ENCODE measurements at places on chromosomes 3 and 15. TPM values are rescaled to one million over a fixed set of nuclear protein-coding genes. Genes with fewer than 3 reads are reported as not detected.

GRCh38 chr15:67370206-67370954 lies 115.8 kb downstream of the IQCH start:
- DNase-seq = no peak

- DNase-seq = no peak
Observed at GRCh38 chr3:72628065-72628464, 220.2 kb downstream of the SHQ1 start.

- DNase-seq = no peak
Observed at GRCh38 chr3:48528048-48528447, 24.1 kb upstream of the SHISA5 start.

DNA sequence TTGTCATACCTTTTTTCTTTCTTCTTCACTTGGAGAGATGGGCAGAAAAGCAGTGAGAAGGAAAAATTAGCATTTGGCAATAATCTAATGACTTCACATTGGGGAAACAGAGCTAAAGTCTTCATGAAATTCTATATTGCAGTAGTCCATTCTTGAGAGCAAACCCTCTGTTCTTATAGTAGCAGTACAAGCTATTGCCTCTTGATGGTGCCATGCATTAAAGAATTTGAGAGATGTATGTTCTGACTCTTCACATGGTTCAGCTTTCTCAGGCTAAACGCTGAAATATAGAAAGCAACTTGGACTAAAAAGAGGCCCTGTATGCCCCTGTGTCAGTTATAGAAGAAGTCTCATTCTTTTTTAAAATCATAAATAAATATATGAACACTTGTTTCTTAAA lies 36.0 kb downstream of the PHLDB2 start:
- no peak for DNase-seq

GRCh38 chr3:8656240-8656639 lies 11.6 kb upstream of the SSUH2 start:
- DNase-seq = no peak

GRCh38 chr15:93048759-93049161 lies 40.3 kb downstream of the RGMA start:
- no peak for DNase-seq

GRCh38 chr3:163916596-163917560 lies 1161.4 kb downstream of the SI start:
- DNase-seq = no peak

GRCh38 chr15:68582864-68583263 lies 4.1 kb downstream of the CORO2B start:
- DNase-seq = no peak

- DNase-seq = no peak
Observed at GRCh38 chr3:77814845-77815244, 774.9 kb downstream of the ROBO2 start.

DNA sequence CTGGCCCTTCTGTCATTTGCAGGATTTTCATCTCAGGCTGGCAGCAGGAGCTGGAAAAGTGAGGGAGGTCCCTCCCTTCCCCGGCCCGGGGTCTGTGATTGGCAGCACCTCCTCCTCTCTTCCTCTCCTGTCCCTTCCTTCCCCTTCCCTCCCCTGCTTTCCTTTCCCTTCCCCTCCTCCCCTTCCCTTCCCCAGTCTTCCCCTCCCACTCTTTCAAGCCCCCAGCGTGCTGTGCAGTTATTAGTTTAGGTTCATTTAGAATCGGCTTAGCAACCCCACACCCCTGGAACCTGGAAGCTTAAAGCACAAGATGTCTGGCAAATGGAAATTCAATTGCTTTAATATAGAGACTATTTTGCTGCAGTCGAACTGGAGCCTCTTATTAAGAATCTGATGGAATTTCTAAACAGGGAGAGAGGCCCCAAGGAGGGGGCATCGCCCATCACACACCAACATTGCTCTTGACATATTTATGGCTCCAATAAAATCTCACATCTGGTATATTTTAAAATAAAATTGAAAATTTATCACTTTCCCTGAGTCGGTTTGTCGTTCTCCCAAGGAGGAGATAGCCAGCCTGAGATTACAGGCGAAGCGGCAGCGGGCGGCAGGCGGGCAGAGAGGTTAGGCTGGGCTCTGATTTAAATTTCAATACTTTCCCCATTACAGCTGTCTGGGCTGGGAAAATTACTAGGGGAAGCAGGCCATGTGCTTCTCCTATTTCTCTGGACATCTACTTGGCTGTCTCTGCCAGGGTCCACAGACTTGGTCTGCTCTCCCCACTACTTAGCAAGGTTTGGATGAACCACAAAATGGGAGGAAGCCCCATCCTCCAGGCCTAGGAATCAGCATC lies 98.9 kb downstream of the LINGO1 start:
- no peak for DNase-seq

- no peak for DNase-seq
Observed at GRCh38 chr3:106566277-106566676, 697.5 kb upstream of the CBLB start.

GRCh38 chr3:24854748-24855147 lies 360.1 kb upstream of the THRB start:
- DNase-seq = no peak

- DNase-seq = no peak
Observed at GRCh38 chr3:124202754-124203153, 210.8 kb upstream of the ROPN1 start.

GRCh38 chr3:9809239-9809614 lies 835 bp upstream of the TTLL3 start:
- DNase-seq = no peak

DNA sequence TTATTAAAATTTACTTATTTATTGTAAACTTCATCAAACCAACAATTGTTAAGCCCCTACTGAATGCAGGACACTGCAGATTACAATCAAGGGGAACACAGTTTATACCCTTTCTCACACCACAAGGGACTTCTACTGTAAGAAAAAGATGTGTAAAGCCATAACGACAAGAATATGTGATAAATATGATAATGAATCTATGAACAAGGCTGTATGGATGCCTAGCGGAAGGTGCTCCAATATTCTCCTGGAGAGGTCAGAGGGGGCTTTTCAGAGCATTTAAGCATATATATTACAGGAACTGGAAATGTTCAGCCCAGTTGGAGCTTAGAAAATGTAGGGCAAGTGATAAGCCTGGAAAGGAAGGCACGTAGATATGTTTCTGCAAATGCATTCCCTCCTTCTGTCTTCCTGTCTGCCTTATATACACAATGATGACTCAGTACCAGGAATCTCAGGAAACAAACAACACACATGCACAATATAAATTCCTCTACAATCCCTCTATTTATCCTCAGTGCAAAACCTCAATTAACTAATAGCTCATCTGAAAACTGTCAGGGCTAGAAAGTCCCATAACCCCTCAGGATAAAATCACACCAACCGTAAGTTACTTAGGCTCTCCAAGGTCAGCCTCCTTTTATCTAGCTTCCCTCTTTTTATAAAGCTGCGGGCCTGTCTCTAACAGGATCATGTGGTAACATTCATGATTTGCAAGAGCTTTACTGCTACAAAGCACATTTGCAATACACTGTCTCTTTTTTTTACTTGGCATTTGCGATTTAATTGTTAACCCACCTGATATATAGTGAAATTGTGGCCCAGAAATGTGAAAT lies 393.1 kb downstream of the LPP start:
- no peak for DNase-seq

DNA sequence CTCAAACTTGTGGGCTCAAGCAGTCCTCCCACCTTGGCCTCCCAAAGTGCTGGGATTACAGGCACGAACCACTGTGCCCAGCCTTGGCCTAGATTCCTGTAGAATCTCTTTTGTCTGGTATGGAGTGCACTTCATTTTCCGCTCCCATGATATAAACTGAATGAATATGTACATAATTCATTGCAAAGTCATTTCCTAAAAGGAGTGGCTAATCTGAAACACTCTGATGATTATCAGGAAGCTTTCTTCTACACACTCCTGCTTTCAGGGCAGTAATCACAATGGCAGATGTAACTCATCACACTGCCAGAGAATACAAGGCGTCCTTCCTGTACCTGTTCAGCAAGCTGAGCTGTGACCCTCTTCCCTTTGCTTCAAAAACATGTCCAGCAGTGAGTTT lies 28.6 kb downstream of the RLBP1 start:
- no peak for DNase-seq

DNA sequence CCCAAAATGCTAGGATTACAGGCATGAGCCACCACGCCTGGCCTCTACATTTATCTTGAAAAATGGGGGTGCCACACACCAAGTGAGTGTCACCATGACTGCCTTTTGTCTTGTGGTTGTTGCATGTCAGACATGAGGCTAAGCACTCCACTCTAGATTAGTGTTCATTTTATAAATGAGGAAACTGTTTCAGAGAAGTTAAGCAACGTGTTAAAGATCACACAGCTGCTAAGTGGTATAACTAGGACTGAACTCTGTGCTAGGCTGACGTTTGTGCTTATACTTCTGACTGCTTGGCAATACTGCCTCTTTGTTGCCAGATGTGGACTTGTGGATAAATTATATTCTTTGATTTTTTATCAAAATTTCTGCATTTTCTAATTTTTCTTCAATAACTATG lies 50.8 kb upstream of the SMAD6 start:
- no peak for DNase-seq

- DNase-seq = no peak
Observed at GRCh38 chr15:85785887-85786780, 8.6 kb downstream of the KLHL25 start.

- DNase-seq = no peak
Observed at GRCh38 chr3:132378048-132378762, 39.1 kb upstream of the DNAJC13 start.

- peak; percentile 55 for DNase-seq
Observed at GRCh38 chr15:29821416-29822099, 710 bp downstream of the TJP1 start.

DNA sequence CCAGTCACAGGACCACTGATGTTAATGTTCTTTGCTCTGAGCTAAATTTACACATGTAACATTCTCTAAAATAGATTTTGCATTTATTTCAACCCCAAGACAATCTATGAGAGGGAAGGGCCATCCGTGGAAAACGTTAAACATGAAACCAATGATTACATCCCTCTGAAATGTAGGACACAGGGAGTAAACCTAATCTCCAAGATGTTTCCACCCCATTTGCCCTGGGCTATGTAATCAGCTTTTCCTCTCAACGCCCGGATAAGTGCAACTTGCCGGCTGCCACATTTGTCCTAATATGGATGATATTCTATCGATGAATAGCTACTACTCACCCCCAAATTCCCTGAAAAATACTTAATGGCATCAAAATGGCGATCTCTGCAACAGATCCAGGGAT lies 6.4 kb upstream of the FMN1 start:
- DNase-seq = no peak

DNA sequence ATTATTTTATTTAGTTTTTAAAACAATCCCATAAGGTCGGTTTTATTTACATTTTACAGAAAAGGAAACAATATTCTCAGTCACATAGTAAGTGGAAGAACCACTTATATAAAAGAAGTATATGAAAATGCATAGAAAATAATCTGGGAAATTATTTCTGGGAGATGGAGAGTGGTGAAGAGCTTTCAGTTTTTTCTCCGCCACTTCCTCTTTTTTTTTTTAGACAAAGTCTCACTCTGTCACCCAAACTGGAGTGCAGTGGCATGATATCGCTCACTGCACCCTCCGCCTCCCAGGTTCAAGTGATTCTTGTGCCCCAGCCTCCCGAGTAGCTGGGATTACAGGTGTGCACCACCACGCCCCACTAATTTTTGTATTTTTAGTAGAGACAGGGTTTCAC lies 21.2 kb downstream of the RAD51 start:
- no peak for DNase-seq

GRCh38 chr15:54772663-54773062 lies 424.1 kb downstream of the RSL24D1 start:
- no peak for DNase-seq

The NR2E3 gene
- total RNA-seq = not detected

The CHRNA5 gene
- 15.3 TPM for total RNA-seq

The PPP2R3A gene
- total RNA-seq = 25.9 TPM

The IL17RD gene
- 13.2 TPM for total RNA-seq

The TMC3 gene
- not detected for total RNA-seq

The CMTM8 gene
- 9.2 TPM for total RNA-seq

The IL20RB gene
- 0.14 TPM for total RNA-seq

The TPRG1 gene
- total RNA-seq = not detected

Measured in epithelial cell of proximal tubule (primary cell).